ENCODE measurements at places on chromosomes 12 and 14.

DNA sequence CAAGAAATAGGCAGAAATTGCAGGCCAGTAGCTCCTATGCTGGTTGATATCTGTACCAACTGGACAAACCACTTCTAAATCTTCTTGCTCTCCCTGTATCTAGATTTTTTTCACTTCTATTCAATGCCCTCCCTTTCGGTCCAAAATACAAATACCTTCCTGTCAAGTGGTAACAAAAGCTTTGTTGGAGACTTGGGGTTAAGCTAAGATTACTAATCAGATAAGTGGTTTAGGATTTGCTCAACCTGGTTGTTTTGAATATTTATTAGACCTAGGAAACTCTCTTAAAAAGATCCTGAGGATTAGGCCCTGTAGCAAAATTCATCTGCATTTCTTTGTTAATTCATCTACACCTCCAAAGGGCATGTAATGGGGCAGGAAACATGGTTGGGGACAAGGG is 410.1 kb downstream of the NAV3 start:
- DNase-seq, result no peak

GRCh38 chr12:98828802-98829600 is 183.9 kb downstream of the APAF1 start:
- peak; percentile 21 for DNase-seq

DNA sequence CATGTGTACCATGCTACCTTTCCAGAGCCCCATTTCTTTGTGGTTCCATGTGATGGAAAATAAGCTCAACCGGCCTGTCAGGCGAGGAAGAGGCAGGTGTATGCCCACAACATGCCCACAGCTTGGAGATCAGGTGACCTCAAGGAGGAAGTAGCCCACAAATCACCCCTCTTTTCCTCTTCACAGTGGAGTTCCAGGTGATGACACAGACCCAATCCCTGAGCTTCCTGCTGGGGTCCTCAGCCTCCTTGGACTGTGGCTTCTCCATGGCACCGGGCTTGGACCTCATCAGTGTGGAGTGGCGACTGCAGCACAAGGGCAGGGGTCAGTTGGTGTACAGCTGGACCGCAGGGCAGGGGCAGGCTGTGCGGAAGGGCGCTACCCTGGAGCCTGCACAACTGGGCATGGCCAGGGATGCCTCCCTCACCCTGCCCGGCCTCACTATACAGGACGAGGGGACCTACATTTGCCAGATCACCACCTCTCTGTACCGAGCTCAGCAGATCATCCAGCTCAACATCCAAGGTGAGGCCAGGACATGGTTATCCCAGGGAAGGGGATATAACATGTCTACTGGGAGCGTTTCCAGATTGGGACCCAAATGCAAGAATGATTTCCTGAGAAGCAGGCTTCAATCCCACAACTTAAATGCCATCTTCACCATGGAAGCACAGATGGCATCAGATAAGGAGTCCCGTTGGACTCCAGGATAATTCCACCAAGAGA is 5.5 kb downstream of the TAPBPL start:
- DNase-seq, result no peak

- peak; percentile 11 for DNase-seq
Observed at GRCh38 chr14:100096656-100097055, 31.4 kb downstream of the EVL start.

- DNase-seq, result no peak
Observed at GRCh38 chr12:47591795-47592194, 114.0 kb downstream of the RPAP3 start.

GRCh38 chr14:90890322-90891020 is 74.2 kb upstream of the TTC7B start:
- no peak for DNase-seq

GRCh38 chr12:78559886-78560285 is 304.7 kb upstream of the SYT1 start:
- no peak for DNase-seq

DNA sequence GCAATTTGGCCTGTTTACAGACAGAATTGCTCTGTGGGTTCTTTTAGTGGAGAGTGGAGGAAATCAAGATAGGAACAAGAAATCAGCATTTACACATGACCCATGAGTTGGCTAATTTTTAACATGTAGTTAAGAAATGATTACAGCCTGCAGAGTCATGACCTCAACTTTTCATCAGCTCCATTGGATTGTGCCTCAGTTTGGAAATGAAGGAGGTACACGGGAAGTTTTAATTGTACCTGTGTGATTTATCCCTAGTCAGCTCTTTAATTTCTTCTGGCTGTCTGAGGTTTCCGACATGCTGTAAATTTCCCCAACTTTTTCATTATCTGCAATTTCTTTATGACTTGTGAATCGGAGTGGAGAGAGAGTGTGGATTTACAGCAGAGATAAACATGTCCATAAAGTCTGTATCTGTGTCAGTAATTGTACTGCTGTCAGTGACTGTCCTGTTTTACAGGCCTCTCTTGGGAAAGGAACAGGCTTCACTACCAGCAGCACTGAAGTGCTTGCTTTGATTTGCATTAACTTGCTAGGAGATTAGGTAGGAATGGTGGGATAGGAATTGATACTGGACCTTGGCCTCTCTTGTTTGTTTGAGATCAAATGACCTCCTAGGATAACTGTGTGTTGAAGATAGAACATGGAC is 49.2 kb downstream of the LIN52 start:
- no peak for DNase-seq

- DNase-seq, result no peak
Observed at GRCh38 chr12:83106873-83107272, 420.2 kb downstream of the TMTC2 start.

- no peak for DNase-seq
Observed at GRCh38 chr12:57446292-57446960, 8.7 kb upstream of the INHBE start.

GRCh38 chr12:106975993-106976658 is 10.8 kb downstream of the MTERF2 start:
- DNase-seq, result peak; percentile 31
